ENCODE measurements at places on chromosomes 2 and 18.

DNA sequence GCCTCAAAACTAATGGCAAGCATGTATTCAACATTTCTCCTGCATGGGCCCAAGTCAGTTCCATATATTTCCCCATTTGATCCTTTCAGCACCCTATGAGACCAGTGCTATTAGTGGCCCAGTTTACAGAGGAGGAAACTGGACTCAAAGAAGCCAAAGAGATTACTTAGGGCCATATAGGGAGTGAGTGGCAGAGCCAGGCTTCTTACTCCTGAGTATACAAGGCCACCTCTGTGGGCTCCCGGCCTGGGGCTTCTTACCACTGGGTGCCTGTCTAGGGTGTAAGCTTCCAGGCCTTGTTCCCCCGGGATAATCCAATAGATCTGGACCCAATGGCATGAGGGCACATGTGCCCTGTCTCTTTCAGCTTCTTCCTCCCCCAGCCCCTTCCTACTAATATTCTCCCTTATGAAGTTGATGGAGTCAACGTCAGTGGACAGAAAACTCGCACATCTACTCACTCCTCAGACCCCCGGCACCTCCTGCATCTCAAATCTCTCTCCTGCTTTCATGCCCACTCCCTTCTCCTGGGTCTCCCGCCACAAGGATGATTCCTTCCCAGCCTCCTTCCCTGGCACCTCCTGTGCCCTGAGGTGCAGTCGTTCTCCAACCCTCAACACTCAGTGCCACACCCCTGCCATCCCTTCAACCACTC lies 222.6 kb downstream of the ANAPC1 start:
- DNase-seq = no peak

GRCh38 chr2:130759906-130760753 lies 4.8 kb downstream of the AMER3 start:
- DNase-seq = peak; percentile 1

DNA sequence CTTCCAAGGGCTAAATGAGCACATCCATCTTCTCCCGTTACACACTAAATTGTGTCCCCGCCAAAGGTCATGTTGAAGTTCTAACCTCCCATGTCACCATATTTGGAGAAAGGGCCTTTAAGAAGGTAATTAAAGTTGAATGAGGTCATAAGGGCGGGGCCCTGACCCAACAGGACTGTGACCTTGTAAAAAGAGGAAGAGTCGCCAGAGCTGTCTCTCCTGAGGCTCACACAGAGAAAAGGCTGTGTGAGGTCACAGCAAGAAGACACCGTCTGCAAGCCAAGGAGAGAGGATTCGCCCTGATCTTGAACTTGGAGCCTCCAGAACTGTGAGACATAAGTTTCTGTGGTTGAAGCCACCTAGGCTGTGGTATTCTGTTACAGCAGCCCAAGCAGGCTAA lies 24.1 kb downstream of the TRABD2A start:
- DNase-seq = no peak

GRCh38 chr2:95231723-95232122 lies 24.4 kb downstream of the ZNF892 start:
- DNase-seq = peak; percentile 54

- DNase-seq = no peak
Measured at GRCh38 chr2:173075056-173075780, 428 bp upstream of the MAP3K20 start.

- DNase-seq = no peak
Measured at GRCh38 chr18:32244881-32245280, 55.0 kb downstream of the MEP1B start.

GRCh38 chr2:167187978-167188967 lies 300.0 kb downstream of the XIRP2 start:
- DNase-seq = no peak

GRCh38 chr18:59837586-59837985 lies 62.2 kb upstream of the PMAIP1 start:
- DNase-seq = peak; percentile 54

GRCh38 chr2:224359569-224359968 lies 42.3 kb downstream of the FAM124B start:
- no peak for DNase-seq

- DNase-seq = no peak
Measured at GRCh38 chr2:144233317-144233716, 286.6 kb downstream of the ZEB2 start.

DNA sequence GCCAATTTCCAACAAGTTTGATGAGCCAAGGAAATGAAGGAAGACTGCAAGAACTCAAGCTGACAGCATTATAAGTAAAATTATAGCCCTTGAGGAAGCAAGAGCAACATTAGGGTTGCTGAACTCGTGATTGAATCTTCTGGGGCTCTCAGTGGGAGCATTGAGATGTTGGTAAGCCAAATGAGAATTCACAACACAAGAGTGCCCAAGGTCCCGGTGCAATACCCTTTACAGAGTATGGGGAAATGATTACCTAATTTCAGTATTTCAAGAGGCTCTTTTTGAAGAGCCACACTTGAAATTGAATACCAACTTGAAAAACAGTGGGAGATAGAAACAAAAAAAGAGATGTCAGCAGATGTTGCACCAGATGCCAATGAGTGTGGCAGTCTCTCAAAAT lies 554.5 kb downstream of the STK39 start:
- no peak for DNase-seq

DNA sequence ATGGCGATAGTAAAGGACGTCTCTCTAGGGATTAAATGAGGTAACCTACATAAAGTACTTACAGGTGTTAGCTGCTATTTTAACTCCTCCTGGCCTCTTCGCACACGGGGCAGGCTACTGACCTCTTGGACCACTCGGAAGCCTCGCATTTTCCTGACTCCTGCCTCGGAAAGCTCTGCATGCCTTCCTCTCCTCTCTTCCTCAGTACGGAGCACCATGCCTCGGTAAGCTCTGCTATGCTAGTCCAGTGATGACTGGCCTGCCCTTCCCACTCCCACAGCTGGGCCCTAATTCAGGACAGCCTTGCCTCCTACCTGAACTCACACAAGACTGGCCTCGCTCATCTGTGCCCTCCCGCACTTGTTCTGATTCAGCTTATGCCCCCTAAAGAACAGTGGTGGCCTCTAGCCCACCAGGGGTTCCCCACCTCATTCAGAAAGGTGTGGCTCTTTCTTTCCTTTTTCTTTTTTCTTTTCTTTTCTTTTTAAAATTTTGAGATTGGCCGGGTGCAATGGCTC lies 22.7 kb upstream of the HPCAL1 start:
- DNase-seq = no peak

- DNase-seq = no peak
Measured at GRCh38 chr2:206974551-206974950, 35.2 kb downstream of the CPO start.

GRCh38 chr18:60064271-60064670 lies 164.5 kb downstream of the PMAIP1 start:
- DNase-seq = no peak

- no peak for DNase-seq
Measured at GRCh38 chr2:23209059-23209458, 175.9 kb upstream of the KLHL29 start.

- peak; percentile 70 for DNase-seq
Measured at GRCh38 chr18:74597034-74597661, 522 bp upstream of the ZNF407 start.

DNA sequence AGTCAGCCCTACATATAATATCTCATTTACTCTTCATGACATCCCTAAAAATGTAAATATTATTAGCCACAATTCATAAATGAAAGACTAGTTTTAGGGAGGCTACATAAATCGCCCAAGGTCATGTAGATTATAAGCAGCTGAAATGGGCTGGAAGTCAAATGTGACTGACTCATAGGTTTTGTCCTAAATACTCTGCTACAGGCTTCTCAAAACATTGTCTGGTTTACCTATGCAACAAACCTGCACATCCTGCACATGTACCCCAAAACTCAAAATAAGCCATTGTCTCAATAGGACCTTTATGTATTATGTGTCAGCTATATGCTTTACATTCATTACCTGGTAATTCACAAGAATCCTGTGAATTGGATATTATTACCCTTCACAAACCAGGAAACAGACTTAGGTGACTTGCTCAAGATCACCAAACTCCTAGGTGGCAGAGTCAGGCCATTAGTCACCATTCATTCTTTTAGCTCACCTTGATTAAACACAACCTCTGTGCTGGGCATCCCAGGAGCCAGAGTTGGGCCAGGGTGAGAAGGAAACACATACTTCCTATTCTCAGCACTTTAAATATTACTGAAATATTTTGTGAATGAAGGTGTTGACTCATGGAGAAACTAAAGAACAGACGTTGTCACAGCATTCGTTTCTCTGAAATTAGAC lies 69.4 kb upstream of the CPO start:
- no peak for DNase-seq

GRCh38 chr2:67465623-67466022 lies 68.5 kb downstream of the ETAA1 start:
- no peak for DNase-seq

- DNase-seq = peak; percentile 74
Measured at GRCh38 chr2:111117598-111118480, 2.9 kb upstream of the BCL2L11 start.

DNA sequence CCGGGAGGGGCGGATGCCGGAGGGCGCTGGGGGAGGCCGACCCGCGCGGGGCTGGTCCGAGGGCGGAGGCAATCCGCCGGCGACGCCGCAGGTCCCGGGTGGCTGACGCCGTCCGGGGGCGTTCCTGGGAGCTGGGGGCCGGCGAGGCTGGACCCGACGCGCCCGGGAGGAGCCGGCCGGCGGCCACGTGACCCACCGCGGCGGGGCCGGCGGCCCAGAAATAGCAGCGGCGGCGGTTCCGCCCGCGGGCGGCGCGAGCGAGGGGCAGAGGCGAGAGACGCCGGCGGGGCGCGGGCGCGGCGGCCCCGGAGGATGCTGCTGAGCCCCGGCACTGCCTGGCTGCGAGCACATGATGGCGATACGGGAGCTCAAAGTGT lies at the start of gene RAB31:
RAB31 (plus strand) TSS at position 245 of the 377 bp plus-strand sequence; CDS start at position 350, 105 bp downstream.
- DNase-seq = peak; percentile 71

- DNase-seq = no peak
Measured at GRCh38 chr2:16304876-16305590, 360.6 kb downstream of the CYRIA start.

- peak; percentile 65 for DNase-seq
Measured at GRCh38 chr2:225282858-225283710, 116.4 kb upstream of the NYAP2 start.

- DNase-seq = no peak
Measured at GRCh38 chr2:119732601-119733164, 27.0 kb upstream of the PTPN4 start.

GRCh38 chr18:21242141-21242779 lies at the start of gene GREB1L:
Gene GREB1L, plus strand, starts transcription at chr18:21242232. Its CDS starts 141,287 bp downstream, at chr18:21383519.
- DNase-seq = peak; percentile 68

DNA sequence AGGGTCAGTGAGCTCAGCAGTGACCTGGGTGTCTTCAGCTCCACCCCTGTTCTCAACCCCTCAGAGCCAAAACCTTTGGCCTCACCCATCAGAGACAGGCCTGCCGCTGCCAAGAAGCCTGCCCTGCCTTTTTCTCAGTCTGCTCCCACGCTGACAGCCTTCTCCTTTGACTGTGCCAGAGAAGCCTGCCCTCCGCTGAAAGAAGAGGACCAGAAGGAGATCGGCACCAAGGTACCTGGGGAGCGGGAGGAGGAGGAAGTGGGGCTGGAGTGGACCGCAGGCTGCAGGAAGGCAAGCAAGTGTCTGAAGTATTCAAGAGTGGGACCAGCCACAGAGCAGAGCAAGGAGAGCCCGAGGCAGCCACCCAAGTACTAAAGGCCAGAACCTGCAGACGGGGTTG lies 33.2 kb downstream of the TOGARAM2 start:
- no peak for DNase-seq

DNA sequence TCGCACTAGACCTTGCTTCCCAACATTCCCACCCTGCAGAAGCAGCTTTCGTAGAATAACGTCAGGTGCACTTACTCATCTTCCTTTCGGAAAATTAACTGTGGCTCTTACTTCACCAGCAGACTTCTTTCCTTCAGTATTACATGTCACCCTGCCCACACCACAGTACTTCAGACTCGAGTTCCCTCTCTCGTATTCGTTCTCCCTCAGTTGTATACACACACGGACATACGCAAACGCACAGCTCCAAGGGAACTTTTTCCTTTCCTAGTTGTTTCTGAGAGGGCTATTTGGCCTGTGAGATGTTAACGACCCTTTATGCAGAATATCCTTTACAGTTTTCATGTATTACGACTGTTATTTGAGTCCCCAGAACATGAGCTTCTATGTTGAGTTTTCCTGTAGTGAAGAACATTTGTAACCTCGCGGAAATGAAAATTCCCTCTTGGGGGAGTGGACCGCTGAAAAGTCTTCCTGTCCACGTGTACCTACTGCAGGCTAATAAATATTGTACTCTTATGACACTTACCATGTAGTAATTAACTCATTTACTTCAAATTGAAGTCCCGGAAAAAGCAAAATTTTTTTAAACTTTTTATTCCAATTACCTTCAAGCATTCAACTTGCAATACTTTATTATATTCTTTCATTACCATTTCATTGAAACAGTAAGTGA lies 908 bp downstream of the ERLEC1 start:
- peak; percentile 39 for DNase-seq

DNA sequence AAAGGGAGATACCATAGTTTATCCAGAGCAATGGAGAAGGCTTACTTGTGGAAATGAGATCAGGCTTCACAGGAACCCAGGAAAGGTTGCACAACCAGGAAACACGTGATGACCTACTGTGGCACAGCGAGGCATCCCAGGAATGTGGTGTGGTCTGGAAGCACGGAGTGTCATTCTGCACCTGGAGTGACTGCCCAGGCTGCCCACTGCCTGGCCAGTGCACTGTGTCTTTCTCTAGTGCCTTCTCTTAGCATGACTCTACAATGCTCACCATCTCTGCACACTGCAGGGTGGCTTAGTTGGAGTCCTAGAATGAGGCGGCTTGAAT lies 48.9 kb downstream of the CHST9 start:
- peak; percentile 57 for DNase-seq

- no peak for DNase-seq
Measured at GRCh38 chr2:214836568-214836967, 27.1 kb upstream of the BARD1 start.

DNA sequence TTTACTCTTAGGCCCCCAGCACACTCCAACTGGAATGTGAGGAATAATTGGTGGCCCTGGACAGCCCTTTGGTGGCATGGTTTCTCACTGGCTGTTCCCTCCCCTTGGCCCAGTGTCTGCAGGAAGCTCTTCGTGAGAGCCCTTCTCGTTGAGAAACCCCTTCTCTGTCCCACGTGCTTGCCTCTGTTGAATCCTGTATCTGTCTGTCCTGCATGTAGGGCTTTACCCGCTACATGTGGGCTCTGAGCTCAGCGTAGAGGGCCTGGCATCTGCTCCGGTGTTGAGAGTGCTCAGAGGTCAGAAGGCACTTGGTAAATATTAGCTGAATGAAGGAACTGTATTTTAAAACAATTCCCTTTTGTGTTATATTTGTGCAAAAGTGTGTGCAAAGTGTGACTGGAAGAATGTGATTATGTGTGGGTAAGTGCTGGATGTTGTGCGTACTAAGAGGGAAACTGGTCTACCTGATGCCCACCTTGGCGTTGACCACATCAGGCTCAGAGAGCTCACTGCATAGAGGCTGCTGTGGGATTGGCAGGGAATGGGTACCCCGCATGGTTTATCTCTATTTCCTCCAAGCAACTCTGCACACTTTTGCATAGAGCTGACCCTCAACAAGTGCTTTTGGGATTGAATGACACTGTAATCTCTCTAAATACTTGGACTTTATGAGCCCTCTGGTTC lies 40.0 kb downstream of the RNF144A start:
- DNase-seq = no peak

- DNase-seq = no peak
Measured at GRCh38 chr18:2480536-2480935, 90.8 kb downstream of the METTL4 start.

Data from amniotic epithelial cell (primary cell).